NCI-H82 (cell line): ENCODE measurements at places on chromosomes 11 and 22.

DNA sequence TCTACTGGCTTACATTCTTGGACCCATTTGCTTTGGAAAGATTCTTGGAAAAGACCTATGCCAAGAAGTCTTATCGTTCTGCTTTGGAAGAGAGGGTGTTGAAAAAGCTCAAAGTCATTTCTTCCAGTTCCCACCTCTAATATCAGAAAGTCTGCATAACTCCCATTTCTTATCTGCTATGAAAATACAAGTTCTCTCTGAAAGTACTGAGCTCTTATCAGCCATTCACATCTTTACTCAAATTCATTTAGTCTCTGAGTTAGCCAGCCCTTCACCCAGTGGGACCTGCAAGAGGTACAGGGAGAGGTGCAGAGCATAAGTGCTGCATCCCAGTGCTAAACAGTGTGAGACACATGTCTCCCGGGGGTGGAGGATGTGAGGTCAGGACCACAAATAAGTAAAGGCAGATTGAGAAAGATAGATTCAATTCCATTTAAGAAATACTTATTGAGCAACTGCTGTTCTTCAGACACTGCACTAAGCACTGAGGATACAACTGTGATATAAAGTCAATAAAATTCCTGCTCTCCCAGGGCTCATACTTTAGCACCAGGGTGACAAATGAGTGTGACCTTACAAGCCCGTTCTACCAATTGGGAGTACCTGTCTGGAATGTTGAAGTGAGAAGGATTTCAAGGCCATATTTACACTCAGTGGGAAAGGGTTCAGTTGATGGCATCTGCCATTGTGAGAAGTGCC lies 76.7 kb downstream of the PISD start:
- no peak for DNase-seq

- no peak for DNase-seq
Observed at GRCh38 chr11:61725781-61726231, 26.6 kb upstream of the MYRF start.

GRCh38 chr11:42996421-42997307 lies 315.1 kb upstream of the API5 start:
- no peak for DNase-seq

GRCh38 chr11:64870176-64870892 lies 8.1 kb downstream of the EHD1 start:
- DNase-seq, result no peak

- DNase-seq, result peak; percentile 92
Observed at GRCh38 chr11:68373815-68374501, 61.6 kb downstream of the LRP5 start.
